NCI-H1694 (cell line): ENCODE measurements at places on chromosomes 4 and X.

DNA sequence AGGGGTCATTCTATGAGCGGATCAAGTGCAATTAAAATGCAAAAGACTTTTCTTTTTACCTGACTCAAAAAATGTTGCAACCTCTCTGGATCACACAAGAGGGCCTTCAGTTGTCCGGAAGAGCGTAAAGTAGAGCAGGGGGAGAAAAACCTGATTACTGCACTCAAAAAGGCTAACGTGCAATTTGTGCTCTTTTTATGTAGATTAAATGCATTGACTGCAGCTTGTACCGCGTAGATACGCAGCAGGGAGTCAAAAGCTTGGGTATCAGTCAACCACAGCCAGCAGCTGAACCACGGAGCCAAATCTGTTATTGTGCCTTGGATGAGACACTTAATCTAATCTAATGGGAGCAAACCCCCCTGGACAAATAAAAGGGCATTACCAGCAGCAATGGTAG, 107.3 kb upstream of the RAI2 start:
- DNase-seq: no peak

DNA sequence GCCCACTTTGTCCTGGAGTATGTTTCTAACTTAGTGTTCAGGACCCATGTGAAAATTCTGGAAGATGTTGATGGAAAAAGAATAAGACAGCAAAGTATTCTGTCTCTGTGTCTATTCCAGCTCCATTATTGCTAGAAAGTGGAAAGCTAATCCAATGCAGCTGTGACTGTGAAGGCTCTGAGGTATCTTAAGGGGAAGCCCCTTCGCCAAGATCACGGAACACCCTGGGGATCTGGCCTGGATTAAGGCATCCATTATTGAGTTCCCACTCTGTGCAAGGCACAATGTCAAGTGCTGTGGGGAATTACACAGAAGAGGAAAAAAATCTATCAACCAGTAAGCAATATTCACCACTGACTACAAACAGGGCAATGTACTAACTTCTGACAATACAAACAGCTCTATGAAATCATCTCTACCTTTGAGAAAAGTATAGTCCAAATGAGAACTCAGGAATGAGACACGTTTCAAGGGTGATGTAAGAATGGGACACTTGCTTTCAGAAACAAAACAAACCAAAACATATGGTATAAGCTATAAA, 222.1 kb downstream of the LDB2 start:
- DNase-seq: no peak

DNA sequence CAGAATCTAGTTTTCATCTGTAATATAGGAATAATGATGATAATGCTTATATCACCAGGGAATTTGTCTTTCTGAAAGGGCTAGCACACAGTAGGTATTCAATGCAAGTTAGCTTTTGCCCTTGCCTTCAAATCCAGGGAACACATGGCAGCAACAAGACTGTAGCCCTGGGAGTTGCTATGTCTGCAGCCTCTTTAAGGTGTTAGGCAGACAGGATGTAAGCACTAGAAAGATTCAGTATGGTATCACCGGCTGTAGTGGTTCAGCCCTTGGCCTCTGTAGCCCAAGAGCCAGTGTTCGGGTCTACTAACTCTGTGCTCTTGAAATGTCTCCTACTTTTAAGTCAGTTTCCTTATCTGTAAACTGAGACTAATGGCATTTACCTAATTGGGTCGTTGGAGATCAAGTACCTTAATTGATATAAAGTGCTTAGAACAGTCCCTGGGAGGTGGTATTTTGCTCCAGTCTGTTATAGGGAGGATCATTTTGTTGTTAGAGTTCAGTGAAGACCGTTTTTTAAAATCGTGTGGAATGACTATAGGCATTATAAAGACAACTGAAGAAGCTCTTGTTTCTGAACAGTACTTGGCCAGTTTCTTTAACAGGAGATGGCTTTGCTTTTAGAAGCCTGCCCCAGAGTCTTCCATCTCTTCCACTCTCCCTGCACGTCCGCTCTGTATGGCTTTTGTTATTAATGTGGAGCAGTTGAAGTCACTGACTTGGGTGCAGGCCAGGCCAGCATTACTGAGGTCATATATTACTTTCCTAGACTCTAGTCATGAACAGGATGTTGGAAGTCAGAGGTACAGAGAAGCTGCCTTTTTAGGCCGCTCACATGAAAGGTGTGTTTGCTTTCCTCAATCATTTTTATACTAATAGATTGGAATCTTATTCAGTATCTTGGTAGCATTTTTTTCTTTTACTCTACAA, 44.8 kb downstream of the GAB1 start:
- DNase-seq: no peak

DNA sequence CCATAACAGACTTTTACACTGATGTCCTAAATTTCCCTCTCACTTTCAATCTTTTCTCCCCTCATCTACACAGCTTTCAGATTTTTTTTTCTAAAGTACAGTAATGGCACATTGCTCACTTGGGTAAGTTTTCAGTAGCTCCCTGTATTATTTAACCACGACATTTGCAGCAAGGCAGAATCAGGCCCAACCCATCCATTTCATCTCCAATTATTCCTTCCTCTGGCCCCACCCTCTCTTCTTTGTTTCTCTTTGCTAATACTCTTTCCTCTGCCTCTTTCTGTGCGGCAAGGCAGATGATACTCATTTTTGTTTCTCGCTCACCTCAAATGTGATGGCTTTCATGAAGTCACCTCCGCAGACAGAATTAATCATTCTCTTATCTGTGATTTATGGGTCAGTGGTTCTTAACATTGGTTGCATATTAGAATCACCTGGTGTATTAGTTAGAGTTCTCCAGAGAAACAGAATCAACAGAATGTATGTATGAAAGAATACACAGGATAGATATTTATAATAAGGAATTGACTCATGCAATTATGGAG, 43.4 kb upstream of the GATB start:
- DNase-seq: no peak

- DNase-seq: no peak
Observed at GRCh38 chr4:119093042-119093827, 42.4 kb upstream of the MYOZ2 start.

GRCh38 chr4:25633541-25633940, 22.1 kb upstream of the SLC34A2 start:
- no peak for DNase-seq

- no peak for DNase-seq
Observed at GRCh38 chr4:3825530-3825929, 59.3 kb downstream of the ADRA2C start.

- DNase-seq: no peak
Observed at GRCh38 chr4:27022963-27023362, 162.3 kb downstream of the STIM2 start.

GRCh38 chr4:52660643-52661042, 1.5 kb upstream of the USP46 start:
- no peak for DNase-seq

DNA sequence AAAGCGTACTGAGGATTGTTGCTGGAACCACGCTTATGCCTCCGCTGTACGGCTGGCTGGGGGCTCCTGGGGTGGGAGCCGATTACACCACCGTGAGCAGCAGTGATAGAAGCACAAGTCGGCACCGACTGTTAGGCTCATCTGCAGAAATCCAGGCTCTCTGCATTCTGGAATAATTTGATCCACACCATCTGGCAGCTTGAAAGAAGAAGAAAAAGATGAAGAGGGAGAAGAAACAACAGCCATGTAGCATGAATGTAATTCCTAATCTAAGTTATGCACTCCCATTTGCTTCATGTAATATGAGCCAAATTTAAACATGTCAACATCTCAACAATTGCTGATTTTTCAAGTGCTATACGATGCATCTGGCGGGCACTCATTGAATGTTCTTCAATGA, 84.6 kb upstream of the DHX15 start:
- no peak for DNase-seq
